ENCODE measurements at places on chromosomes 16 and 17. TPM values are rescaled to one million over a fixed set of nuclear protein-coding genes. Genes with fewer than 3 reads are reported as not detected.

- H3K27me3 ChIP-seq, result no peaks in the 10 kb centered on the region
- no peak for DNase-seq
These were observed 17.0 kb downstream of the KCTD2 start for GRCh38 chr17:75064040-75064439.

CA4 gene
- 6.5 TPM for total RNA-seq

DNA sequence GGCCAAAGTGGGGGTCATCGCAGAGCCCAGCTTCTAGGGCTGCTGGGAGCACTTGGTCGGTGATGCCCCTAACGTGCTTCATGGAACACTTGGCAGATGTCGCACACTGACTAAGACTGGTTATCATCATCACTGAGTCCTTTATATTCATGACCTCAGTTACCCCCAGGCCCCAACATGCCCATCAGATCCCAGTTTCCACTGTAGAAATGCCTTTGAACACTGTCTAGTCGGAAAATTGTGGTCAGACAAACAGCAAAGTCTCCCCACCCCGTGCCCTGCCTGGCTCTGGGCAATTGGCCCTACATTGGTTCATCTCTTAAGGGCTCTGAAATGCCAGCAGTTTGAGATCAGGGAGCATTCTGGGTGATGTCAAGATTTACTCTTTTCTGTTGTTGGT, 51.3 kb downstream of the NKD1 start:
- H3K36me3 ChIP-seq, result no peaks in the 10 kb centered on the region
- no peak overlapping the region for H3K27ac ChIP-seq
- no peak overlapping the region for H3K4me3 ChIP-seq
- no peak for DNase-seq
- H3K4me1 ChIP-seq, result peaks cover 5% of the 10 kb centered on the region

DNA sequence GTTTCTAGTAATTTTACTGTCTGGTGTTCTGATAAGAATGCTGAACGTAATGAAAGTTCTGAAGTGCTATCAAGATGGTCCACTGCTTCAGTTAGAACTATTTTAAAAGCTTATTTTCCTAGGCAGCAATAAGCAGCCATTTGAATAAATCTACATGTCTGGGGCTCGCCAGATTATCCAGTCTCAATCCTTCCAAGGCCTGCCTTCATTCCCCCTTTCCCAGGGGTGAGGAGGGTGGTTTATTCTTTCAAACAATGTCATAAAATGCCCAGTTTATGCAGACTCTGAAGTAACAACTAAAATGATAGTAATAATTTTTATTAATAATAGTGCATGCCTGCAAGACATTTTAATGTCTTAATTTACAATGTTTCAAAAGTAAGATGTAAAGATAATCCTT, 2.4 kb downstream of the CDH11 start:
- no peaks in the 10 kb centered on the region for H3K27me3 ChIP-seq
- no peak overlapping the region for H3K27ac ChIP-seq
- DNase-seq, result no peak
- H3K4me1 ChIP-seq, result peaks cover 5% of the 10 kb centered on the region

DNA sequence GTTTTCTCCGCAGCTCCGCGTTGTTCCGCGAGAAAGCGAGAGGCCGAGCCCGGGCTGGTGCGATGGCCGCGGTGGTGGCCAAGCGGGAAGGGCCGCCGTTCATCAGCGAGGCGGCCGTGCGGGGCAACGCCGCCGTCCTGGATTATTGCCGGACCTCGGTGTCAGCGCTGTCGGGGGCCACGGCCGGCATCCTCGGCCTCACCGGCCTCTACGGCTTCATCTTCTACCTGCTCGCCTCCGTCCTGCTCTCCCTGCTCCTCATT, 404 bp downstream of the EMC6 start:
- peak overlapping the region; percentile 55 for H3K27ac ChIP-seq
- peak overlapping the region; percentile 28 for H3K4me3 ChIP-seq
- H3K4me1 ChIP-seq, result peaks cover 2% of the 10 kb centered on the region
- H3K27me3 ChIP-seq, result no peaks in the 10 kb centered on the region

GPR142 gene
- not detected for total RNA-seq

- H3K4me3 ChIP-seq, result no peak overlapping the region
- H3K4me1 ChIP-seq, result peaks cover 2% of the 10 kb centered on the region
- H3K27me3 ChIP-seq, result no peaks in the 10 kb centered on the region
- H3K27ac ChIP-seq, result no peak overlapping the region
These were observed 22.7 kb upstream of the ATP2A3 start for GRCh38 chr17:3986939-3987335.

DNA sequence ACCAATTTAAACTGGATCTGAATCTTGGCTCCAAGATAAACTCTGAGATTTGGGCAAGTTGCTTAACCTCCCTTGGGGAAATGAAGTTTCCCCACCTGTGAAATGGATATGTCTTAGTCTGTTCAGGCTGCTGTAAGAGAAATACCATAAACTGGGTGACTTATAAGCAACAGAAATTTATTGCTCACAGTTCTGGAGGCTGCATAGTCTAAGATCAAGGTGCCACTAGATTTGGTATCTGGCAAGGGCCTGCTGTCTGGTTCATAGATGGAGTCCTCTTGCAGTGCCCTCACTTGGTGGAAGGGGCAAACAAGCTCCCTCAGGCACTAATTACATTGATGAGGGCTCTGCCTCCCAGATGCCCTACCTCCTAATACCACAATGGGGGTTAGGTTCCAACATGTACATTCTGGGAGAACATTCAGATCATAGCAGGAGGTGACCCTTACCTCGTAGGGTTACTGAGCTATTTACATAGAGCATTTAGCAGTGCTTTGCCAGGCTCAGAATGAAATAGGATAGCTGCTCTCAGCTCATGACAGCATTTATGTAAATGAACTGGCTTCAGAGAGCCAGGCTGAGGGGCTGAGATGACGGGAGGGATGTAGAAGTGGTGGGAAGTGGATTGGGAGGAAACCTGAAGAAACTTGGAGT, 83.9 kb downstream of the SPECC1 start:
- DNase-seq, result no peak
- H3K4me1 ChIP-seq, result peaks cover 1% of the 10 kb centered on the region
- no peaks in the 10 kb centered on the region for H3K36me3 ChIP-seq
- H3K27me3 ChIP-seq, result no peaks in the 10 kb centered on the region

- no peaks in the 10 kb centered on the region for H3K27me3 ChIP-seq
- peaks cover 3% of the 10 kb centered on the region for H3K4me1 ChIP-seq
- H3K27ac ChIP-seq, result no peak overlapping the region
These were observed 13.3 kb downstream of the USP22 start for GRCh38 chr17:21029515-21029914.

EME1 gene
- total RNA-seq, result 2.0 TPM

GRCh38 chr17:10072556-10073425, 125.6 kb downstream of the GAS7 start:
- H3K27ac ChIP-seq, result no peak overlapping the region
- H3K4me3 ChIP-seq, result no peak overlapping the region
- no peaks in the 10 kb centered on the region for H3K36me3 ChIP-seq
- no peaks in the 10 kb centered on the region for H3K27me3 ChIP-seq
- DNase-seq, result peak; percentile 65

NTN3 gene
- total RNA-seq, result 0.42 TPM
